ENCODE measurements at places on chromosomes 16 and 17. TPM values are rescaled to one million over a fixed set of nuclear protein-coding genes. Genes with fewer than 3 reads are reported as not detected.

DNA sequence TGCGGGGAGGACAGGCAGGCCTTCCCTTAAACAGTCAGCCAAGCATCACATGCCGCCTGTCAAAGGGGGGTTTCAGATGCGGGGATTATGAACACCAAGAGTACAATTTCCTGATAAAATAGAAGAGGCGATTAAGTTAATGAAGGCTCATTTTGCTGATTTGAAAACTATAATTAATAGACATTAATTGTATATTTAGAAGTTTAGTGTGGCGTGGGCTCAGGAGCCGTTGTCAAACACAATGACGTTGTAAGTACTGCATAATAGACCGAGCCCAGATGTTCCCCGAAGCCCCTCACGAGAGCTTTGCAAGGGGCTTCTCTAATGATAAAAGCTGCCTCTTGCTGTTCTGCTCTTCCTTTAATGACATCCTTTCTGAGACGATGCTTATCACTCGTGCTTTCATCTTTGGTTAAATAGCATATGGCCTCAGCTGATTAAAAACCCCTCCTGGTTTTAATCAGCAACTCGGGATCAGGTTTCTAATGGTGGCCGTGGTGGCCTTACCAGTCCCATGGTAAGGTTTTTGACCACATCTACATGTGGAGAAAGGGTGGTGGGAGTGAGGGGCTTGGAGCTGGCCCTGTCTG lies 28.2 kb downstream of the SNX20 start:
- H3K4me3 ChIP-seq: no peak overlapping the region
- H3K27ac ChIP-seq: no peak overlapping the region
- no peak for DNase-seq
- H3K4me1 ChIP-seq: no peaks in the 10 kb centered on the region
- H3K36me3 ChIP-seq: no peaks in the 10 kb centered on the region
- H3K27me3 ChIP-seq: no peaks in the 10 kb centered on the region

GRCh38 chr16:2826591-2827373 lies 3.3 kb upstream of the ZG16B start:
- peaks cover 3% of the 10 kb centered on the region for H3K27me3 ChIP-seq
- no peaks in the 10 kb centered on the region for H3K36me3 ChIP-seq
- no peaks in the 10 kb centered on the region for H3K4me1 ChIP-seq
- no peak for DNase-seq
- no peak overlapping the region for H3K4me3 ChIP-seq
- H3K27ac ChIP-seq: no peak overlapping the region

GRCh38 chr17:44203731-44204440 lies 4.2 kb upstream of the ATXN7L3 start:
- H3K27me3 ChIP-seq: no peaks in the 10 kb centered on the region
- H3K27ac ChIP-seq: no peak overlapping the region
- H3K36me3 ChIP-seq: peaks cover 17% of the 10 kb centered on the region

DNA sequence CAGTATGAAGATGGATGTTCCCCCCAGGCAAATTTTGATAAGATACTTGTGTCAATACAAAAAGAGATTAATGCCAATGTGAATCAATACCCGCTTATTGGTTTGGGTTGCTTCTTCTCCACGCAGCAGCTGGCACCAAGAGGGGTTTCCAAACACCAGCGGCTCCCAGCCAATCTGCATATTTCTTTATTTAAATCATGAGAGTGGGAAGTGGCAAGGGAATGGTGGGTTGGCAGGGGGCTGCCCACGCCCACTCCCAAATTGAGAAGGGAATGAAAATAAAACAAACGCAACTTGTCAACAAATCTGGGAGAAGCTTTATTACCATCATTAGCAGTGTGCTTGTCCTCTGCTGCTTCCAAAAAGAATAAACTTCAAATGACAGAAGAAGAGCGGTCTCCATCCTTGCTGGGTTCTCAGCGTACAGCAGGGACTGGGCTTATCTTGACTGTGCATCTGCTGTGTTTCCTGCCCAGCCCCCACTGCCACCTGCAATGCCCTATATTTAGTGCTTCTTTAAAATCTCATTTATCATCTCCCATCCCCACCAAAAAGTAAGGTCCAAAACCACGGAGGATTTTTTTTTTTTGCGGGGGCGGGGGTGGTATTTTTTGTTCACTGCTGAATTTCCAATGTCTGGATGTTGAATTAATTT lies 34.9 kb upstream of the C16orf78 start:
- H3K36me3 ChIP-seq: no peaks in the 10 kb centered on the region
- H3K27ac ChIP-seq: no peak overlapping the region
- no peaks in the 10 kb centered on the region for H3K27me3 ChIP-seq
- no peak for DNase-seq

DNA sequence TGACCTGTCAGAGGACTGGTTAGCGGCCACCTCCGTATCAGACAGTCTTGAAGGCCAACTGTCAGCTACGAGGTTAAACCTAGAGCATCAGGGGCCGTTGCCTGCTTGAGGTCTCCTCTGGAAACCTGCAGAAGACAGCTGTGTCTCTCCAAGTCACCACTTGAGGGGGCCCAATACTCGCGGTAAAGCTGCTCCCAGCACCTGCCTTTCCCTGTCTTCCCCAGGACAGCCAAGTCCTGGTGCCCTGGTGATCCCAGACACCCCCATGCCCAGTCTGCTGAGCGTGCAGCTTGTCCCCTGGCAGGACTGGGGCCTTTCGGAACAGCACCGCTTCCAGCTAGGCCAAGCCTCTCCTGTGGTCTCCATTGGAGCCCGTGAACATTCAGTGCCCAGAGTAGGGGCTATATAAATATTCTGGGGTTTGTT lies 80.1 kb downstream of the DNAH17 start:
- no peak overlapping the region for H3K4me3 ChIP-seq
- H3K4me1 ChIP-seq: no peaks in the 10 kb centered on the region
- no peaks in the 10 kb centered on the region for H3K36me3 ChIP-seq
- peak; percentile 58 for DNase-seq
- no peaks in the 10 kb centered on the region for H3K27me3 ChIP-seq

- H3K4me3 ChIP-seq: no peak overlapping the region
- no peaks in the 10 kb centered on the region for H3K36me3 ChIP-seq
- no peaks in the 10 kb centered on the region for H3K27me3 ChIP-seq
- DNase-seq: no peak
- H3K27ac ChIP-seq: no peak overlapping the region
Measured at GRCh38 chr16:87554754-87555427, 47.4 kb upstream of the JPH3 start.

The CTF1 gene
- not detected for polyA plus RNA-seq

The PRSS33 gene
- polyA plus RNA-seq: not detected
